ENCODE measurements at places on chromosomes 11 and 22. TPM values are rescaled to one million over a fixed set of nuclear protein-coding genes. Genes with fewer than 3 reads are reported as not detected.

Gene KRTAP5-10
- not detected for total RNA-seq

Gene TMPRSS13
- not detected for total RNA-seq

Gene TRIM49
- not detected for total RNA-seq

Gene RFPL3
- total RNA-seq = not detected

Data from smooth muscle cell of the coronary artery (primary cell).